ENCODE measurements at places on chromosomes 7 and 10.

GRCh38 chr10:650886-651615 lies 38.4 kb downstream of the DIP2C start:
- no peak for DNase-seq

GRCh38 chr7:47807756-47808155 lies 140.5 kb downstream of the PKD1L1 start:
- no peak for DNase-seq

GRCh38 chr7:43906331-43907010 lies at the start of gene URGCP:
Gene URGCP (minus strand): TSS chr7:43906596. CDS start chr7:43906575, 21 bp downstream.
- no peak for DNase-seq

- DNase-seq, result no peak
Observed at GRCh38 chr7:66741-67140, 125.6 kb upstream of the FAM20C start.

- no peak for DNase-seq
Observed at GRCh38 chr7:81811956-81812865, 42.4 kb upstream of the HGF start.

DNA sequence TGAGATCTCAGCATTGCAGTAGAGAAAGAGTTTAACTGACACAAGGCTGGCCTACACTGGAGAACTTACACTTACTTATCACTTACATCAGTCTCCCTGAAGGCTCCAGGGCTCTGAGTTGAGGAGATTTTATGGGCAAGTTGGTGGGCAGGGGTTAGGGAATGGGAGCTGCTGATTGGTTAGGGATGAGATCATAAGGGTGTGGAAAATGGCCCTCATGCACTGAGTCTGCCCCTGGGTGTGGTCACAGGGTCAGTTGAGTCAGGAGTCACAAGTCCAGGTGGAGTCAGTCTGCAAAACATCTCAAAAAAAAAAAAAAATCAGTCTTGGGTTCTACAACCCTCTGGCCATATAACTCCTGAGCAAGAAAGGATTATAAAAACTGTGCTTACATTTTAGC lies 60.5 kb downstream of the PPP1R17 start:
- DNase-seq, result no peak

- no peak for DNase-seq
Observed at GRCh38 chr10:30062090-30062489, 2.7 kb upstream of the JCAD start.

DNA sequence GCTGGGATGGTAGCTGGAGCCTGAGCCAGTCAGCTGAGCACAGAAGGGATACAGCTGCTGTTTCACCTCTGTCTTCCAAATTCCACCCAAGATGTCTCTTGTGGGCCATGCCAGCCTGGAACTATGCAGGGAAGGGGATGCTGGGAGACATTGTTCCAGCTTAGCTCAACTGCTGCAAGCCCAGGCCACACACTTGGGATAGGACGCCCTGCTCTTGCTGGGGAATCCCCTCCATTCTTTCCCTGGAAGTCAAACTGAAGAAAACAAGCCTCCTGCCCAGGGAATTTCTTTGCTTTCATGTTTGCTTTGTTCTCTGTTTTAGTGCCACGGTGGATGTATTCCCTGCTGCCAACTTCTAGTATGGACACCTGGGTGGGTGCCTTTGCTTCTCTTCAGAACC lies 55.2 kb upstream of the CDK13 start:
- no peak for DNase-seq

DNA sequence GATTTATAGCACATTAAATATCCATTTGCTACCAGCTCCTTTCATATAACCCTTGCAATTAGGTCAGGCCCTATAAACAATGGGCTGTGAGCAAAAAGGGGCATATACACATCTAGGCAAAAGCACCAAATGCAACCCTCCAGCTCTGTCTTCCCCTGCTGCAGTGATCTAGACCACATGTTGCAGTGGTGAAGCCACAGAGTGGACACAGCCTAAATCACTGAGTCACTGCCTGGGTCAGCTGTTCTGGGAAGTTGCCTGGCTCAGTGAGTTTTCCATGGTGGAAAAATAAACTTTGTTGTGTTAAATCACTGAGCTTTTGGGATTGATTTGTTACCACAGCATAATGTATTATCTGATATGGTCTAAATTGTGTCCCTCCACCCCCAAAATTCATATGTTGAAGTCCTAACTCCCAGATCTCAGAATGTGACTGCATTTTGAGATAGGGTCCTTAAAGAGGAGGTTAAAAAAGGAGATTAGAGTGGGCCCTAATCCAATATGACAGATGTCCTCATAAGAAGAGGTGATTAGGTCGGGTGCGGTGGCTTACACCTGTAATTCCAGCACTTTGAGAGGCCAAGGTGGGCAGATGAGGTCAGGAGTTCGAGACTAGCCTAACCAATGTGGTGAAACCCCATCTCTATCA lies 70.4 kb downstream of the ZFAND4 start:
- no peak for DNase-seq

GRCh38 chr10:92268748-92269147 lies 22.1 kb downstream of the CPEB3 start:
- DNase-seq, result no peak

- no peak for DNase-seq
Observed at GRCh38 chr7:43735802-43736603, 6.7 kb upstream of the COA1 start.

GRCh38 chr10:23081891-23082290 lies 13.5 kb upstream of the MSRB2 start:
- DNase-seq, result no peak

DNA sequence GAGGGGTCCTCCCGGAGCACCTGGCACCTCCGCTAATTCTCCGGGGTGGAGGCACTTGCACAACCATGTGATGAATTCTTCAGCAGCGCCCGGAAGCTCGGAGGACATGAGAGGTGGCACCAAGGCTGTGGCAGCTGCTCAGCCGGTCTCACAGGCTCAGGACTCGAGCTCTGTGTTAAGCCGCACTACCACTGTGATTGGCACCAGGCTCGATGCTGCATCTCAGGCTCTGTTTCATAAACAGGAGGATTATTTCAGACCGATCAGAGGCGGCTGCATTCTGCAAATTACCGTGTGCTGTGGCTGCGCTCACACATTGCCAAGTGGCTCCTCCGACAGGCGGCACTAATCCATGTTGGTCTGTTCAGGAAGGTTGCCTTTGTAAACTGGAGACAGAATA lies 495.2 kb downstream of the DNAJB6 start:
- DNase-seq, result no peak

DNA sequence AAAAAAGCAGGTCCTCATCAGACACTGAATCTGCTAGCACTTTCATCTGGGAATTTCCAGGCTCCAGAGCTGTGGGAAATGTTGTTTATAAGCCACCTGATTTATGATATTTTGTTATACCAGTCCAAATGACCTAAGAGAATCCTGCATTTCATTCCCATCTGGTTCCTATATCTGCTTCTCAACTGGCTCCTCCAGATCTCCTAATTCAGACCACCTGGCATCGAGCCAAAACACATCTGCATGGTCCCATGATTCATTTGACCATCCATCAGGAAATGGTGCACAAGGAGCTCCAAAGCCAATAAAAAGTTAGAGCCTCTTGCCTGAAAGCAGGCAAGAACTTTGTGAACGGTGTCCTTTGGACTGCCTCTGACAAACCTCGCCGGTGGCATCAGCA lies 108.9 kb downstream of the IPMK start:
- DNase-seq, result no peak

GRCh38 chr7:204326-204725 lies 12.0 kb downstream of the FAM20C start:
- no peak for DNase-seq

- DNase-seq, result no peak
Observed at GRCh38 chr7:138834583-138834982, 36.6 kb upstream of the ATP6V0A4 start.

DNA sequence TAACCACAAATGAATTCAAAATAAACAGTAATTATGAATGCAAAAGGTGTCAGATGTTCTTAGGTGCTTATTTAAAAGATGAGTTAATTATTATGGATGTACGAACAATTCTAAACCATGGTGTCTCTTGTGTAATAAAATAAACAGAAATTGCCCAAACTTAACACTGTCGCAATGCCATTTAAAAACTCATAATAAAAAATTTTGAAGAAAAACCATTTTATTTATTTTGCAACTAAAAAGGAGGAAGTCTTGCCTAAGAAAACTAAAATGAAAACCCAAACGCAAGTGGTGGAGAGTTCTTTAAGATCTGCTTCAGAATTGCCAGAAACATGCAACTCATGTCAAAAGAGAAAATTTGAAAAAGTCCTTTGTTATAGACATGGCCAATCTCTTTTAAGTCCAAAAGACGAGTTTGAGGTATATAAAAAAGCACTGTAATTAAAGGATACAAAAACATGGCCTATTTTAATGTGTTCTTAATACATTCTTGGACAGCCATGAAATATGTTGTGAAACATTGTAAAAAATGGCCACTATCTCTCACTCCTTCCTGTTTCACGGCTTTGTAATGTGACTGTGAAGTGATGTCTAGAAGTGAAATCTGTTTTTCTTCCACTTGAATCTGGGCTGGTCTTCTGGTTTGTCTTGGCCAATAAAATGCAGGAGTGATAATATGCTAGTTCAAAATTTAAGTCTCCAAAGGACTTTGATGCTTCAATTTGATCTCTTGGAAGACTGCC lies 322.9 kb downstream of the PRPF18 start:
- DNase-seq, result no peak

DNA sequence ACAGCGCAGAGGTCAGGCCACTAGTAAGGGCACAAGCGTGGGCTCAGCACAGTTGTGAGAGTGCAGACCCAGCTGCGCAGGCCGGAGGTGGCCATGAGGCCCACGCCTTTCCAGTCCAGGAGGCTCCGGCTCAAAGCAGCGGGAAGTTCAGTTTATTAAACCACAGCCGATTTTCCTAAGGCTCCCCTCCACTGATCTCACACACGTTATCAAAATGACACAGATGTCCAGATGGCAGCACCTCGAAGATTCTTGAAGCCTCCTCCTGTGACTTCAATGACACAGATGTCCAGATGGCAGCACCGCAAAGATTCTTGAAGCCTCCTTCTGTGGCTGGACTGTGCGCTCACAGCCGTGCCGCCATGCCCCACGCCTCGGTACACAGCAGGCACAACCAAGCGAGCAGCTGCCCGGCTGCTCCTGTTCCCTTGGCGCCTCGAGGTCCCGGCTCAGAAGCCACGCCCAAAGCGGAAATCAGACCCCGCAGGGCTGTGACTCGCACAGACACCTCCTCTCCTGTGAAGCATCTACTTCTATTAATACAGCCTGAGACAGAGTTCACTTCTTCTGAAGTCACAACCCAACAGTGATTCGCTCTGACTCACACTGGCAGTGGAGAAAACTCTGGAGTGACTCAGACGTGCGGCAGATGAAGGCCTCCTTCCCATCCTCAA lies 122.7 kb downstream of the MAD1L1 start:
- DNase-seq, result peak; percentile 34

DNA sequence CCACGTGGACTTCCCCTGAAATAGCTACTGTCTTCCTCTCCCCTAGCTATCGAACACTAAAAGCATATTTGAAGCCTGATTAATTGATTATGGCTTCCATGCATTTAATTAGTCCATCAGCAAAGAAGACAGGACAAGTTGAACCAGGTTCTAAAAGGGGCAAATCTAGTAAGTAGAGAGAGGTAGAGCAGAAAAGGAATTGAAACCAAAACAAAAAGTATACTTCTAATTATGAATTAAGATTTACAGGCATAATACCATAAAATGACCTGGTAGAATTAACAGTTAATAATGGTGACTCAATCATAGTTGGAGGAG lies 393 bp upstream of the DNAJC1 start:
- DNase-seq, result no peak

GRCh38 chr10:69045441-69046300 lies 42.2 kb upstream of the SRGN start:
- no peak for DNase-seq

- DNase-seq, result no peak
Observed at GRCh38 chr10:80684259-80684658, 146.6 kb downstream of the SH2D4B start.

DNA sequence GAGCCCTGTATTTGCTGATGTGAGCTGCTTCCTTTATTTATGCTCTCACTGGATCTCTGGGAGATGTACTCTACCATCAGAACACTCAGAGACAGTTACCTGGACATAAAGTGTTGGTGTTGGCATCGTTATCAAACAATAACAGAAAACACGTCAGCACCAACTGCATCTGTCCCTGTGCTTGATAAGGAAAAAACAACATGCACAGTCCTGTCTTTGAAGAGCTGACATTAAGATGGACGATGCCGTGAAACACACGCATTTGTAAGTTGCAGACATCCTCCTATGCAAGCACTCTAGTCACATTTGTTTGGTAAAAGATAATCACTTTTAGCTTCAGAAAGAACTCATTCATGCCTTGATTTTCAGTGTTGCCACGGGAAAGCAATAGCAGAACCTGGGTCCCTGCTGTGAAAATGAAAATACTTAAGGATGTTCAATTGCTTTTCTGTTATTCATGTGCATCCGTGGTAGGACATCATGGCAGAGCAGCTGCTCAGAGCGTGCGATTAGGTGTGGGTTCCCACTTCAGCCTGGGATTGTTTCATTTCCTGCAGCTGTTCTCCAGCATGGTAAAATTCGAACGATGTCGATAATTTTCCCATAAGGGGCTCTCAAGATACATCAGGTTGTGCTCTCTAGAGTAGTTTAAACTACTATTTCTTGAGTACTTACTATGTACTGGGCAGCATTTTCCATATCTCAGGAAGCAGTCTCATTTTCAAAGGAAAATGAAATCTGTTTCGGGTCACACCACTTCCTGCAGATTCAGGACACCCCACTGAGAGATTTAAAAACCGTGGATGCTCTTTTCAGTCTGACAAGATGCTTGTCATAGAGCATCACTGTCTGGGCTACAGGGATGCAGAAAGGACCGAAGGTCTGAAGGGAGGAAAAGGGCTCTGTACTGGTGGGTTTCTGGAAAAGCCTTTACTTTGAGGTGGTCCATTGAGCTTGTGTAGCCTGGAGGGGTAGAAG lies 248.7 kb downstream of the CAMK1D start:
- DNase-seq, result no peak

DNA sequence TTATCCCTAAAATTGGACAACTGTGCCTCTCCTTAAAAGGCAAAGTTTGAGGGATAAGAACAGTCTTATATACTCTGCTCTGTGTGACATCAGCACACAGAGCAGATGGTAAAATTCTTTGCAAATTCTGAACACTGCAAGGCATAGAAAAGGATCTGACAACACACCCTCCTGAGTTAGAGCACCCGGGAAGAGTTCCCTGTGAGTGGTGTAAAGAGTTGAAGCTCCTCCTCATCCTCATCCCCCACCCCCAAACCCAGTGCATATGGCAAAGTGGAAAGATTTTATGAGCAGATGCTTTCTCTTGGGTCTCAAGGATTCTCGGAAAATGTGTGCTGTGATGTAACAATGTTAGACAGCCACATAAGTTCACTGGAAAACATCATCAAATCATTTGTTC lies 40.0 kb upstream of the DGKI start:
- DNase-seq, result no peak

DNA sequence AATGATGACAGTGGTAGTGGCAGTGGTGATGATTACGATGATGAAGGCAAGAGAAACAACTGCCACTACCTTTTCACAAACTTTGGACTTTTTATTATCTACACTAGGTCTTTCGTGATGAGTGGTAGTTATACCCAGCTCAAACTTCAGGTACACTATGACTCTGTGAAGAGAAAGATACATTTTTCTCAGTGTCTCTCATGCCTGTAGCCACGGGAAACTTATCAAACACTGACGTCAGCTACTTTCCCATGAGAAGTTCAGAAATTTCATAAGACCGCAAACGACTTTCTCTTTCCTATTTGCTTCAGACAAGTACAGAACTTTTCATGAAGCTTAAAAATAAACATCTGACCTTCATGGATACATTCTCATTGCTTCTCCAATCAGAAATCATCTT lies 57.0 kb downstream of the CALD1 start:
- no peak for DNase-seq

GRCh38 chr10:35435824-35436223 lies 99.5 kb downstream of the CCNY start:
- DNase-seq, result no peak

- DNase-seq, result no peak
Observed at GRCh38 chr7:17939211-17939605, 1.1 kb downstream of the SNX13 start.

Measured in activated CD8-positive, alpha-beta memory T cell treated with anti-CD3 and anti-CD28 coated beads for 4 hours (primary cell).